ENCODE measurements at places on chromosomes 7 and 10.

DNA sequence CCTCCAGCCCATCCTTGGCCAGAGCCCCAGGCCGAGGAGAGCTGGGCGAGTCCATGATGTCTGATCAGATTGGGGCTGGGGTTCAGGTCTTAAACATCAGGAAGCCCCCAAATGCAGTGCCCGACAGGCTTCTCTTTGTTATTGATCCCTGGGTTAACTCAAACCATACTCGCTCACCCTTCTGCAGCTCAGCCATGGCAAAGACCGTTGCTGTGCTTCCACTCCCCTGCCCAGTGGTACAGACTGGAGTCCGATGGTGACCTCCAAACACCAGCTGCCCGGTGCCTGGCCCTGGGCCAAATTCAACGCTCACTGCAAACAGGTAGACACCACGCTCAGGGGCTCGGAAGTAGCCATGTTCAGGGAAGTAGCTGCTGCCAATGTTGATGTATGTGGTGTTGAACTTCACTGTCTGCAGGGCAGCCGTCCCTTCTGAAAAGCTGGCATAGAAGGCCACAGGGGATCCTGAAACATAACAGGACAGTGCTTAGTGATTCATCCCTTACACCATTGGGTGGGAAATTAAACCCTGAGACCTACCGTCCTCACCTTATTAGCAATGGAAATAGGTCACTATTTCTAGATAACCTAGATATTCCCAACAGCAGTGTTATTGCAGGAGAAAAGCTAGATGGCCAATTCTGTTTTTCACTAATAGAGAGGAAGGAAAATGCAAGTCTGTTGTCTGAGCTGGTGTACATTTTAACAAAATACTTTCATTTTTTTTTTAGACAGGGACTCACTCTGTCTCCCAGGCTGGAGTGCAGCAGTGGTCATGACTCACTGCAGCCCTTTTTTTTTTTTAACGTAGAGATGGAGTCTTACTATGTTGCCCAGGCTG is 20.5 kb downstream of the MMRN2 start:
- DNase-seq = no peak

DNA sequence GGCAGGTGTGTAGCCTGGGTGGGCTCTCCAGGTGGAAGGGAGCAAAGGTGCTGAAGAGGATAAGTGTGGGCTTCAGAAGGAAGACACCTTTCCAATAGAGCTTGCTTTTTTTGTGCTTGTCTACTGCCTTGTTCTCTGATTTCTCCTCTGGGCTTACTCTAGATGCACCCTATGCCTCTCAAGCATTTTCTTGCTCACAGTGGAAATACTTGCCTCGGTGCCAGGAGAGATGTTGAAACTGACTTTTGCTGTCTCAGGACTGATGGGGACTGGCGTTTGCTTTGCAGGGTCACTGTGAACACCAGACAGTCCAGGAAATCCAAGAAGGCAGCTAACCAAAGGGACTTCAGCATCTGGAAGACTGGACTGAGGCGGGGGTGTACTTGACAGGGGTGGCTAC is 187.9 kb downstream of the SNX10 start:
- DNase-seq = no peak

DNA sequence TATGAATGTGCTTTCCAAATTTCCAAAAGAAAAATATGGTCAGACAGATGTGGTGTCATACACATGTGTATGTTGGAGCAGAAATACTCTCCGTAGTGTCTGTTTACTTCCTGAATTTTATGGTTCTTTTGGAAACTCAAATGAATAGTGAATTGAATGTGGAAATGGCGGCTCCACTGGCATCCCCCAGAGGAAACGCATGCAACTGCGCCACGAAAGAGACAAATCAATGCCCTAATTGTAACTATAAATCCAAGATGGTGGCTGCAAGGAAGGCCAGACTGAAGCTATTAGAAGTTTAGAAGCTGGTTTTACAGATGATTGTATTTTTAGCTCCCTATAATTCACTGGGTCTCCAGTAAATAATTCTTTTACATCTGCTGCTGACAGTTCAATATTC is 246.7 kb downstream of the FGFR2 start:
- no peak for DNase-seq

DNA sequence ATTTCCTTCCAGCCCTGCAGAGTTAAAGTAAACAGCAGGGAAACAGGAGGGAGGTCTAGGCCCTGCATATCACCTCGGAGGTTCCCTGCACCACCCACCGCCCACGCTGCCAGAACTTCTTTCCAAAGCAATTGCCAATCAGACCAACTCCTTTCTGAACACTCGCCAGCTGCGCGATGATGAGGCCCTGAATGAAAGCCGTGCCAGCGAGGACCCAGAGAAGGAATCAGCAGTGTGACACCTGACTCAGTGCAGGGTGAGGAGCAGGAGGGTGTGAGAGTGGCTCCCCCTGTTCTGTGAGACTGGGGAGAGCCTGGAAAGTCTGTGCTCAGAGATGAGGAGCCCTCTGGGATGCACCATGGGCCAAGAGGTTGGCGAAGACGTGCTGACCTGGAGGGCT is 3.3 kb upstream of the TCERG1L start:
- no peak for DNase-seq

DNA sequence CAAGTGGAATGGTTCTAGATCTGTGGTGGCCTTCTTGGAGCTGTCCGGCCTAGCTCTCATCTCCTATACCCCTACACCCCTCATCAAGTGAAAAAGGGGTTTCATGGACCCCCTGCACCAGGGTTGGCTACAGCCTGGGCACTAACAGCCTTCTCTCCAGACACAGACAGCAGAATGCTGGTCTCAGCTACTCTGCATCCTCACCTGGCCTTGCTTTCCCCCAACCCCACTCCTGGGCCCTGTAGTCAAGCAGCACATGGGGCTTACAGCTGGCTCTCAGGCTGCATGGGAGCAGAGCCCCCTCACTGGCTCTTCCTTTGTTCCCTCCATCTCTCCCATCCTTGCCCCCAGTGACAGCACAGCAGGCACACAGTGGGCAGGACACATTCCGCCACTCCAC is 20.8 kb upstream of the TMEM273 start:
- DNase-seq = no peak

- DNase-seq = peak; percentile 22
Measured at GRCh38 chr7:118918556-118918955, 694.1 kb downstream of the ANKRD7 start.

- DNase-seq = no peak
Measured at GRCh38 chr7:123305840-123306375, 106.1 kb upstream of the SLC13A1 start.

- DNase-seq = peak; percentile 33
Measured at GRCh38 chr7:107924841-107925504, 34.0 kb downstream of the DLD start.

DNA sequence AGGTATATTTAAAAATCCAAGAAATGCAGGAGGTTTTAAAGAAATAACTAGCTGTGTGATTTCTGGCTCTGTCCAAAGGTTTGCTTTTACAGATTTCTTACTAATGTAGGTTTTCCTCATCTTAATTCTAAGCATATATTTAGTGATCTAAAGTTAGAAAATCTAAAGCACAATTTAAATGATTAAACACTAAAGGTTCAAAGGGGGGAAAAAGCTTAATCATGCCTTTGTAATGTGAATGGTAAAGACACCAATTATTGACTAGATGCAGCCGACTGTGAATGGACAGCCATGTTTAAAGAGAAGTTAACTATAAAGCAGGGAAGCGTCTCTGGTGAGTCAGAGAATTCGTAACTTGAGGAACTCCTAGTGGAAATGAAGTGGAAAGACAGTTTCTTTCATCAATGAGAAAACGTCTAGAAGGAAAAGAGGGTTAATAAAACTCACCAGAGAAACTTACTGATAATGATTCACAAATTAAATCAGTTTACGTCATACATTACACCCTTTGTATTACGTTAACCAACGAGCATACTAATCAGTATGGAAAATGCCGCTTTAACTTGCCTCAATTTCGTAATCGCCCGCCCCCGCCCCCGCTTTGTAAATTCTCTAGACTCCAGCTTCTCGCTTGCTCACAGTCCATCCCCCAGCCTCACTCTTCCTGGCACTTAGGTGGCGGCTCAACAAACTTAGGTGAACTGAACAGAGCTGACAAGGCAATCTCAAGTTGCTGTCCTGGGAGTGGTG is 1.1 kb upstream of the HBP1 start:
- peak; percentile 75 for DNase-seq

DNA sequence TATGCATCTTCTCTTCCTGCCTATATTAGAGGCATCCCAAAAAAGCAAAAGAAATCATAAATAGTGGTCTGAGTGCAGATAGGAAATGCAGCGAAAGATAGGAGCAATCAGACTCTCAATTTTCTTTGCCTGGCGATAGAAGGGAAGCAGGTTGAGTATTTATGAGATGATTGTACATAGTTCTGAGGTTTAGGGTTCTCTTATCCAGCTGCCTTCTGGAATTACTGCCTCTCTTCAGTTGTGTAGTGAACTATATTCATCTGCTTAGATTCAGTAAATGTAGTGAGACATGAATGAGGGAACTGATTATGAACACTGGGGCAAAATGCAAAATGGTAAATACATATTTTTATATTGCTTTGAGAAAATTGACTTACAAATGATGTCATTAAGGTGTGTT is 93.0 kb upstream of the CYP26C1 start:
- no peak for DNase-seq

GRCh38 chr7:27112361-27112760 is 9.9 kb upstream of the HOXA2 start:
- DNase-seq = no peak

- no peak for DNase-seq
Measured at GRCh38 chr10:80015911-80016830, 62.3 kb upstream of the TMEM254 start.

GRCh38 chr10:60878224-60878623 is 65.8 kb downstream of the RHOBTB1 start:
- DNase-seq = no peak

DNA sequence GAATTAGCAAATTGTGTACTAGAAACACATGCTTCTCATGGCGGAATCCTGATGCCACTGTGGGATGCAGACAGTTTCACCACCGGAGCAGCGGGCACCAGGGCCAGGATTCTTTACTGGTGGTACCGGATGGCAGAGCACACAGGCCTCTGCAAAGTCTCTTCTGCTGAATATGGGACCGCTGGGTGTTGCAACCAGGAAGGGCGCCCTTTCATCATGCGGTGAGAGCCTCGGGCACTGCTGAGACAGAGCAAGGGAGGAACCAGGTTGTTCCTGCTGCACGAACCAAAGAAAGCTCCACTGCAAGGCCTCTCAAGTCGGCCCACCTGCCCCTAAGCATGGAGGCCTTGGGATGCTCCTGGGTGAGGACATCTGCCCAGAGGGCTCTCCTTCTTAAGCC is 57.0 kb upstream of the NMT2 start:
- no peak for DNase-seq

GRCh38 chr10:69600761-69601330 is 27.6 kb upstream of the NEUROG3 start:
- DNase-seq = no peak

GRCh38 chr10:92031580-92031979 is 108.0 kb downstream of the BTAF1 start:
- no peak for DNase-seq

GRCh38 chr7:94417306-94417705 is 22.6 kb downstream of the COL1A2 start:
- DNase-seq = peak; percentile 33

DNA sequence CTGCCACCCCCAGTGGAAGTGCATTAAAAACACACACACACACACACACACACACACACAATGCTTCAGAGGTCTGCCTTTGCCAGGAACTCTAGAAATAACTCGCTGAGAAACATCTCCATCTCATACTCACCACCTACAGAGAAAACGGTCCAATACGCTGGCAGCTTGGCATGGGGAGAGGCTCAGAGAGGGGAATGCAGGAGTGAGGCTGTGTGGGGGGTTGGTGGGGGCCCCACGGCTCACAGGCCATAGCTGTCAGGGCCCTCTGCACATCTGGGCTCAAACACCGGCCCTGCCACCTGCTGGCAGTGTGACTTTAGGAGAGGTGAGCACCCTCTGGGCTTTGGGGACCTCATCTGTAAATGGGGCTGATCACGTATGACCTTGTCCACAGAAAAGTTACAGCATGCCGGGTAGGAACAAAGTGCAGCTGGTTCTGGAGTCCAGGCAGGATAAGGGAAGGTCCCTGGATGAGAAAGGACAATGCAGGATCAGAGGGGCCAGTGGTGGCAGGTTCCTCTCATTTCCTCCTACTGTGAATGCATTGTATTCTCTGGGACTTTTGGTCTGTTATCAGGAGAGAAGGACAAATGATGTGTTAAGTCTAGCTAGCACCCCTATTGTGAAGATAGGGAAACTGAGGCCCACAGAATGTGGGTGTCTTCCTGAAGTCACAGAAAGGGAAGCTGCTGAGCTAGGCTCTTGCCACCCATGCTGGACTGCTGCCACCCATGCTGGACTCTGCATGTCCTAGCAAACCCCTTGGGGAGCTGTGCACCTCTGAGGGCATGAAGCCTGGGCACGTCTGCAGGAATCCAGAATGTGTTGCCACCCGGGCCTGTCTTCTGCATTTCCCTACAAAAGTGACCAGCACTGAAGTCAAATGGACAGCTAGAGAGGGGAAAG is 404.6 kb downstream of the RPS24 start:
- DNase-seq = no peak

DNA sequence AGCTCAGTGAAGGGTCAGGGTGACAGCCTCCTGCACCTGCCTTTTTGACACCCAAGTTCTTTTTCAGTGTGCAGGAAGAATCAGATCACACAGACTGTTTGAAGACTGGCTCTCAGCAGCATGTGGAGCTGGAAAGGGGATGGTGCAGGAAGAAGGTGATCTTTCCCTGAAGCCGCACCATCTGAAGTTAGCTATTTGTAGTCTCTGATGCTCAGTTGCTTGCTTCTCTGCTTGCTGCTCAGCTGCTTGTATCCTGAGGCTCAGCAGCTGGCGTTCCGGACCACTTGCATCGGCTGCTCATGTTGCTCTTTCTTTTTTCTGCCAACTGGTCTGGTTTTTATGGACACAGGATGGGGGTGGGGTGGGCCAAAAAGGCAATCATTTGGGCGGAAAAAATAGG is 15.8 kb upstream of the DNMBP start:
- peak; percentile 87 for DNase-seq

GRCh38 chr10:125489731-125490130 is 193.2 kb downstream of the TEX36 start:
- no peak for DNase-seq

DNA sequence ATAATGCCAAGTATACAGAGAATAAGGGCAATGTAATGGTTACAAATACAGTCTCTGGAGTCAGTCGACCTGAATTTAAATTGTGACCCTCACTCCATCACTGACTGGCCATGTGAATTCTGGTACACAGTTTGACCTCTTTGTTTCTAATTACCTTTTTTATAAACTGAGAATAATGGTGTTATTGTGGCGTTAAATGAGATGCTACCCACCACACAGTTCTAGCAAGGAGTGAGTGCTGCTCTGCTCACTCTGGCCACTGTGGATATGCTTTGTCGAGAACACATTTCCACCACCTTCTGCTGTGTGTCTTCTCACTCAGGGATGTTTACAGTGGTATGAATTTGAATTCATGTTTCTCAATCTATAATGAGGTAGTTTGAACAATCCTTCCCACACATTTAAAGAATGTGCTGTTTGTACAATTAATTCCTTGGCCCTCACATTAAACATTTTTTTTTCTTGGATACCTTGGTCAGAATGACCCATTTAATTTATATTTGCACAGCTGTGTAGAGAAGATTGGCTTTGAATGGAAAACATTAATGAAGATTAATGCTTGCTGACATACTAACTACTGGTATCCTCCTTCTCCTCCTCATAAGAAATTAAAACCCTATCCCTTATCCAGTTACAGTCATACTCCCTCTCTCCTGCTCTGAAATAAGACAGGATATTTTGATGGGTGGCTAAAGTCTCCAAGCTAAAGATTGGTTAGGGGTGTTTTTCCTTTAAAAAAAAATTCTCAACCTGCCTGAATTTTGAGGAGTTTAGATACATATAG is 42.4 kb downstream of the PLCE1 start:
- DNase-seq = no peak

All from fibroblast of gingiva (primary cell).